Cerebellar nuclear complex (tissue), 1 donor: ENCODE measurements at places on chromosomes 7 and 10.

GRCh38 chr7:151431281-151431767, 8.6 kb downstream of the CRYGN start:
- no peak for DNase-seq

- no peak for DNase-seq
Measured at GRCh38 chr10:34384372-34384771, 430.7 kb downstream of the PARD3 start.

DNA sequence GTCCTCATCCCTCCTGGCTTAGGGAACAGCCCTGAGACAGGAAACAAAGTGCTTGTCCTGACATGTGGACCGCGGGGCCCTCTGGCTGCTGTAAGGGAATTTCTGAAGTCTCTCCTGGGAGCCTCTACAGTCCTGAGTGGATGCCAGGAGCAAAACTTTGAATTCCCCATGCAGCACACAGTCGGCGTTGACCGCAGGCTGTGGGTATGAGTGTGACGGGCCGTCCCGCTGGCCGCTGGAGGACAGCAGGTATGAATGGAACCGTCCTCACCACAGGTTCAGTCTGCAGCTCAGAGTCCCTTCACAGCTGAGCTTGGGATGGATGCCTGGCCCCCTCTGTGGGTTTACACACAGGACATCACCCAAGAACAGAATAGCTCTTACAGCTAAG, 94.9 kb downstream of the GPR26 start:
- no peak for DNase-seq

DNA sequence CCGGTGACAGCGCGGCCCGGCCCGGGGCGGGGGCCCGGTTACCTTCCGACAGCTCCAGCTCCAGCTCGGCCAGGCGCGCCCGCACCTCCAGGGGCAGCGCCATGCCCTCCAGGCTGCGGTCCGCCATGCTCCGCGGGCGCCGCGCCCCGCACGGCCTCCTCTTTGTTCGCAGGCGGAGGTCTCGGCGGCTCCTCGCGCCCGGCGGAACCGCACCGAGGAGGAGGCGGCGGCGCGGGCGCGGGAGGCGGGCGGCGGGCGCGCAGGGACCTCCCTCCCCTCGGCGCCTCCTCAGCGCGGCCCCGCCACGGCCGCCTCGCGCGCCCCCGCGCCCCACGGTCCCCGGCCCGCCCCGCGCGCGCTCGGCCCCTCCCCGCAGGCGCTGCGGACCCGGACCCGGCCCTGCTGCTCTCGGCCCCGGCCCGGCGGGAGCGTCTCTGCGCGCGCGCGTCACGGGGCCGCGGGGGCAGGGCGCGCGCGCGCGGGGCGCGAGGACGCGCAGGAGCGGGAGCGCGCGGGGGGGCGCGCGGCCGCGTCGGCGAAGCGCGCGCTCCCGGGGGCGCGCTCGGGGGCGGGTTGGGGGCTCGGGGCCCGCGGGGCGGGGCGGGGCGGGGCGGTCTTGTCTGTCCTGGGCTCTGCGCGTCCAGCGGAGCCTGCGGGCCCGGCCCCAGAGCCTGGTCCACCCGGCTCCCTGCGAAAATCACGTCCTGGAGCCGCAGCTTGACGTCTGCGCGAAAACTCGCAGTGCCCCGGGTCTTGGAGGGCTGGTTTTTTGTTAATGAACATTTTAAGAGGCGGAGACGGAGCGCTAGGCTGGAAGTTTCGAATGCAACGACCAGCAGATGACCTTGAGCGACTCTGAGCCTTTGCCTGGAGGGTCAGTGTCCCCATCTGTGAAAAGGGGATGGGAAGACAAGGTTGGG, at the start of gene DIP2C:
Gene DIP2C (minus strand): TSS at position 217 of the 920 bp plus-strand sequence. CDS start 90 bp downstream, at position 127.
- DNase-seq, result no peak

GRCh38 chr7:47647181-47647917, 65.4 kb upstream of the TNS3 start:
- DNase-seq, result no peak

GRCh38 chr7:47957156-47957555, 8.9 kb upstream of the PKD1L1 start:
- no peak for DNase-seq

- DNase-seq, result no peak
Measured at GRCh38 chr10:67539312-67539711, 156.7 kb downstream of the CTNNA3 start.

GRCh38 chr7:144659211-144659610, 176.6 kb downstream of the TPK1 start:
- no peak for DNase-seq

DNA sequence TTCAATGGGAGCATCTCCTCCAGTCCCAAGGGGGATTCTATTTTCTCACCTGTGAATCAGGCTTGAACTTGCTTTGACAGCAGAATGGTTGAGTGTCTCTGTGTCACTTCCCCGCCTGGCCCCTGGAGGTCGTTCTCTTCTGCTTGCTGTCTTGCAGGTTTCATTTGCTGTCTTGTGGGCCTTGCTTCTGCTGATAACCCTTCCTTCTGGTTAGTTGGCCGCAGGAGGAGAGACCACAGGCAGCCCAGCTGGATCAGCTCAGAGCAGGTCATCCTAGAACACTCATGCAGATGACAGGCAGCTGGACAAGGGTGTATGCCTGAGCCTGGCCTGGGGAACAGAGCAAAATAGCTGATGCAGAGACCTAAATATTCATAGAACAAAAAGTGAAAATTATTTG, 344.2 kb upstream of the ADARB2 start:
- DNase-seq, result no peak

- no peak for DNase-seq
Measured at GRCh38 chr10:11986593-11987216, 55.9 kb downstream of the UPF2 start.
